ENCODE measurements at places on chromosomes 2 and 18.

DNA sequence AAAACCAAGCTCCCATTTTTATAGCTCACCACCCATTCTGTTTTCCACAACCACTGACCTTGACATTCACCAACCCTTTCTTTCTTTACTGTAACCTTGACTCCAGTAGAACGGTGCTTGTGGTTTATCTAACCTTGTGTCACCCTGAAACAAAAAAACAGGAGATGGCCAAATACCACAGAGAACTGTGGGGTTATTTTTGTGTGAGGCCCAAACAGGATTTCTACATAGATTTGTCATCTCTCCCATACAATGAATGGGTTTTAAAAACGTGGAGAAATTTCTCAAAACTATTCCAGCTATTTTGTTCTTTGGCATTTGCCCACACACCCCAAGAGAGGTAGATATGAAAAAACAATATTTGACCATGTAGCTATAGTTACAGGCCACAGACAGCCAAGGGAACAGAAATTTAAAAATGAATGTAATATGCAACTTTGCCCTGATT, 231.3 kb upstream of the TANK start:
- DNase-seq = no peak

DNA sequence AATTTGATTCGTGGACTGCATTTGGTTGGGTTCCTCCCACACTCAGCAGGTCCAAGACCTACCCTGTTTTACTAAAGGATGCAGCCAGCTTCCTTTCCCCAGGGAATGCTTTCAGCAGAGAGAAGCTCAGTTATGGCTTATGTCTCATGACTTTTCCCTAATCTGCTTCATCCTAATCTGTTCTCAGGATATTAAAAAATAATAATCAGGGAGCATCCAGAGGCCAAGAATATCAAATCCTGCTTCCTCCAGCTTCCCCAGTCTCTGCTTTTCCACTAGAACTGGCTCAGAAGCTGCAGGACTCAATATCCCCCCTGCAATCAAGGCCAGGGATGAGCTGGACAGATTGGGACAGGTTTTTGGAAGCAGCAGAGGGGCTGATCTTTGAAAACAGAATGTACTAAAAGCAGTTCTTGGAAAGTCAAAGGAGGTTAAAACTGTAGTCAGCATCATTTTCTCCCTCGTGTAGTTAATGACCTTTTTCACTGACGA, 326.9 kb upstream of the TNP1 start:
- DNase-seq = no peak

DNA sequence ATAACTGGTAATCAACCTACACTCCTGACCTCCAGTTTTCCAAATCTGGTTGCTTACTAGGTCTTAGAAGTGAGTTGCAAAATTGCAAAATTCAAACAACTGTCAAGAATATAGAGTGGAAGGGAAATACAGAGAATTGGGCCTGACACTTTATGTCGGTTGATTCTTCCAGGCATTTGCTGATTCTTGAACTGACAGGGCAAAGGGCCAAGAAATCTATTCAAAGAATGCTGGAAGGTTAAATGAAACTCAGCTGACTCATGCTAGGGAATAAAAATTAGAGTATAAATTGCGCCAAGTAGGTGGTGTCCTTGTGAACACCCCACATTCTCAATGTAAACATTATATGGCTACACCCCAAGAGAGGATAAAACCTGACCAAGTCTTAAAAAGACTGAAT, 21.5 kb upstream of the ZSCAN30 start:
- DNase-seq = no peak

DNA sequence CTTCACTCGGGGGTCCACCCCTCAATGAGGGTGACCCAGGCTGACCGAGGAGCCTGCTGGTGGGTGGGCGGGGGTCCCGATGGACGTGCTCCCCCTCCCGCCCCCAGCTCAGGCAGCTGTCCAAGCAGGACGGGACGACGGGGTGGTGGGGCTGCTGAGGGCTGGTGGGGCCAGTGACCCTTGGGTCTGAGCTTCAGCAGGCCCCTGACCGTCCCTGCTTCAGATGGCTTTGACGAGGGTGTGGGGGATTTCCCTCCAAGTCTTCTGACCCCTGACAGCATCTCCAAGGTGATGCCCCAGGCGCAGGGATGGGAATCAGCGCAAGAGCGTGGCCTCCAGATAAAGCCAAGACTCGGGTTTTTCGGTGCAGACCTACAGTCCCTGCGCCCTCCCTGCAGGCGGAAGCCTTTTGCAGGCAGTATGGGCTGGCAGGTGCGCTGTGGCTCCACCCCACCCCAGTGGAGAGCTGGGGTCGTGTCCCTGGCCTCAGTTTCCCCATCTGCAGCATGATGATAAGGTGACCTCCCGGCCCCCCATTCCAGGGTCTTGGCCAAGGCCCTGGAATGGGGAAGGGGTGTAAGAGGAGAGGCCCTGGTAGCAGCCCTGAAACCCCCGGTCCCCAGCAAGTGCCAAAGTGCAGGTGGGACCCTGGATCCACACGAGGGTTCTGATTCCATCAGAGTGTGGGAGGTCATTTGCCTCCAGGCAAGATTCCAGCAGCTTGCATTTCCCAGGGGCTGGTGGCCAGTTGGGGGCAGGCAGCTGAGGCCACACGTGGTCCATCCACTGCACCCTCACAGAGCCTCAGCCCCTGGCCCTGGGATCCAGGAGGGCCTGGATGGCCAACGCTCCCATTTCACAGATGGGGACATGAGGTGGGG, 8.7 kb downstream of the CROCC2 start:
- no peak for DNase-seq

GRCh38 chr2:116211719-116212118, 1602.8 kb upstream of the DDX18 start:
- no peak for DNase-seq

- peak; percentile 52 for DNase-seq
Measured at GRCh38 chr18:48975817-48976649, 25.3 kb upstream of the SMAD7 start.

DNA sequence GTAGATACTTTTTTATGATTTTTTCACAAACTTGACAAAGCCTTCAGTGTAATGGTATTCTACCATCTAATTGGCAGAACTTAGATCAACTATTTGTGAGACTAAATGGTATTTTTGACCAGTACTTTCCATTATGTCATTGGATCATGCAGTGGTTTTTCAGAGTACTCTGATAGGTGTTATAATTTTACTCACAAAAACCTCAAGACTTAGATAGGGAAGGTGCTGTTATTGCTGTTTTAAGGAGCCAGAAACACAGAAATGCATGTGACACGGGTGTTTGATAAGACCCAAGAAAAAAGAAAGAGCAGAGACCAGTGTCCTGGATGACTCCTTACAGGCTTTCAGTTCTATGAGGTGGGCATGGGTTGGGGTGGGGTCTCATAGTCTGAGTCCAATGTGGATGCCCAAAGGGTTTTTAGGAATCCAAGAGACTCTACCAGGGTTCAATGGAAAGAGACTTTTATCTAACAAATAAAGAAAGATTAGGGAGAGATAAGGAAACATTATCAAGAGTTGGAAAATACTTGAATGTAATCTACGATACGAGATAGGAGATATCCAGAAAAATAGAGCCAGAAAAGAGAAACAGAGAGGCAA, 31.3 kb downstream of the SP140 start:
- DNase-seq = no peak

DNA sequence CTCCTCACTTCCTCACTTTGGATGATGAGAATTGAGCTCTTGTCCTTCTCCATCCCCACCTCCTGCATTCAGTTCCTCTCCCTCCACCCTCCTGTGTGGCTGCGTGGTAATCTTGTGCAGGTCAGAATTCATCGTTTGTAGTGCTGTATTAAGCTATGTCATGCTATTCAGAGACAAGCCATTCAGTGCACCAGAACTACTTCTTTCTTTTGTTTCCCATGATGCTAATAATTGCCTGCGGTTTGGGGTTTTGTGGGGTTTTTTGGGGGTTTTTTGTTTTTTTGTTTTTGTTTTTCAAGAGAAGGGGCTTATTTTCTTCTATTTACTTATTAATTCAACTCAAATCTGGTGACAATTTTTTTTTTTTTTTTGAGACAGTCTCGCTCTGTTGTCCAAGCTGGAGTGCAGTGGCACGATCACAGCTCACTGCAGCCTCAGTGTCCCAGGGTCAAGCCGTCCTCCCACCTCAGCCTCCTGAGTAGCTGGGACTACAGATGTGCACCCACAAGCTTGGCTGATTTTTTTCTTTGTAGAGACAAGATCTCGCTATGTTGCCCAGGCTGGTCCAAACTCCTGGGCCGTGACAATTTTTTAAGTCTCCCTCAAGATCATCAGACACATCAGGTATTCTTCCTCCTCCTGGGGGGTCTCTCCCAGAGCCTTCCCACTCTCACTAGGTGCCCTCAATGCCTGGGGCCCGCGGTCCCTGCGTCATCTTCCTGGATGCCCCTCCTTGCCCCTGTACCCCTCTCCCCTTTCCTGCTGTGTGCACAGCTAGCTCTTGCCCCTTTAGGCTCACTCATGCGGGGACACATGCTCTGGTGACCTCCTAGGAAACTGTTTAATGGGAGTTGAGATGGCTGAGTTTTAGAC, 37.8 kb downstream of the MAL start:
- no peak for DNase-seq

GRCh38 chr2:45806563-45807358, 155.3 kb downstream of the PRKCE start:
- DNase-seq = no peak

DNA sequence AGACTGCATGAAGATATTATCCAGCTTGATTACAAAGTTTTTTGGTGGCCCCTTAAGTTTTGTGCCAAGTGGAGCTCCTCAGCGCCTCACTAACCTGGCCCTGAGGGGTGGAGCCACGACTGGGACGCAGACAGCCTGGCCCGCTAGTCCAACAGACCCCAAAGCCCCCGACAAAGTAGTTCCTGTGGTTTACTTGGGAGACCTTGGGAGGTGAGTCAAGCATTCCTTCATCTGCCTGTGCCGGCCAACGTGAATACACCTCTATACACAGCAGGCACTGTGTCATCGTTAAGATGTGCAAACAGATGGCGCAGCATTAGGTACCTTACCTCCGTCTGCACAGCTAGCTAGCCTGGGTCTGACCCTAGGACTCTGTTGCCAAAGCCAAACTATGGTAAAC, 55.0 kb upstream of the LAMA1 start:
- no peak for DNase-seq

DNA sequence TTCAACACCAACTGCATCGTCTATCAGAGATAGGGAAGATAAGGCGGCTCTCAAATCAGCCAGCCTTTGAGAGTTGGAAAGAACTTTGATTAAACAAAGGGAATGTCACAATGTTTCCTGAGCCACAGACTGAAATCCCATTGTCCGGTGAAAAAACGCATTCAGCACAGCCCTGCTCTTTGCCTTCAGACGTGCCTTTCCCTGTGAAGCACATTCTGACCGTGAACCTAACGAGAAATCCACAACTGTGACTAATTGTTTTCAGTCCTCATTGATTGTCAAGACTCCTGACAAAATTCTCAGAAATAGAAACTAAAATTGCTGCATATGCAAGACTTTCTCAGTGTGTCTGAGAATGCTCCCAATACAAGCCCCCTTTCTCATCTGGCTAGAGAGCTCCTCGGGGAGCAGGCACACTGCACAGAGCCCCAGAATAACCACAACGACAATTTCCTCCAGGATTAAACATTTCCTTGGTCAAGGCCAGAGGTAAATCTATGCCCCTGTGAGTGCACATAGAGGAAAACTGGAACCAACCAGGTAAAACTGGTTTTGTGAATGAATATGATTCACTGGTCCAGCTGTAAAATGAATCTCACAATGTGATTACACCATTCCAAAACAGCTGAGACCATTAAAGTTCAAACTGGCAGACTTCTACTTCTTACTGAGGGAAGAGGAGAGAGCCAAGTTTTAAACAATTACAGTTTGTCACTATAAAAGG, 561.9 kb upstream of the ID2 start:
- no peak for DNase-seq

DNA sequence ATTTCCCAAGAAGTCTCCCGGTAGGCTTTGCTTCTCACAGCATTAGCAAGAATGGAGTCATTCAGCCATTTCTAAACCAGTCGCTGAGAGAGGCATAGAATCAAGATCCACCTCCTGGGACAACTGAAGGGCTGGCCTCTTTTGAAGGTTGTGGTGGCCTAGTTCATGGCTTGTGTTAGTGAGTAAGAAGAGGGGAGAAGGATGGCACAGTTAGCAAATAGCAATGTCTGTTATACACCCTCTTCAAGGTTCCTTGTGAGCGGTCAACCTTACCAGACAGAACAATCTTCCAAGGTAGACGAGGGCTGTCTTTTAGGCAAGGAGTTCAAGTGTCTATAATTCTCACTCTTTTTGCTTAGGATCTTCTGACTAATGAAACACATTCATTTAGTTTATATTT, 35.4 kb upstream of the DNAH7 start:
- no peak for DNase-seq

DNA sequence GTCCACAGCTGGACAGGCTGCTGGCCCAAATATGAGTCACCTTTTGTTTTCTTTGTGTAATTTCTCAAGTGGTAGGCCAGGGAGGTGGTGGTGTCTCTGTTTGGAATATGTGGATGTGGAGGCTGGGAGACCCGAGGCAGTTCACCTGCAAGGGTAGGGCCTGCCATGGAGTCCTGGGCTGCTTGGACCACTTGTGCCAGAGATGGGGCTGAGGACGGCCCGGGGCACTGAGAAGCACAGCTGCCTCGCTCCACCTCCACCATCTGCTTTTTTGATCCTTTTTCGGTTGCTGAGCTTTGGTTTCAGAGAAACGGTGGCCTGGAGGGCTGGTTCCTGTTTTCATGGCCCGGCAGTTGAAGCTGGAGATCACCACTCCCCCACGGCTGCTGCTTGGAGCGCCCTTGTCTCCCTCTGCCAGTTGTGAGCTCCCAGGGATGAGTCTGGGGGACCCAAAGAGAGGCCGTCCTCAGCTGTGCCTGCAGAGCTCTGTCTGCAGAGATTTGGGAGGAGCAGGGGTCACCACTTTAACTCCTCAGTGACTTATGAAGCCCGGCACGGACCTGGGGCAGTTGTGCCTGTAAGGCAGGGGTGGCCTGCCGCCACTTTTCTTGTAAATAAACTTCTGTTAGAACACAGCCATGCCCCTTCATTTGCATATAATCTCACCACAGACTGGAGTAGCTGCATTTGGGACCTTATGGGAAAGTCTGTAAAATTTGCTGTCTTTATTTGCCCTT, 67.6 kb upstream of the MCFD2 start:
- DNase-seq = peak; percentile 83

- DNase-seq = no peak
Measured at GRCh38 chr2:235856151-235856854, 311.9 kb downstream of the GBX2 start.

GRCh38 chr18:77522051-77522675, 272.5 kb downstream of the GALR1 start:
- DNase-seq = no peak

- DNase-seq = no peak
Measured at GRCh38 chr18:76167845-76168621, 327.0 kb downstream of the ZNF516 start.

- DNase-seq = no peak
Measured at GRCh38 chr2:55155206-55155605, 76.9 kb downstream of the CLHC1 start.

DNA sequence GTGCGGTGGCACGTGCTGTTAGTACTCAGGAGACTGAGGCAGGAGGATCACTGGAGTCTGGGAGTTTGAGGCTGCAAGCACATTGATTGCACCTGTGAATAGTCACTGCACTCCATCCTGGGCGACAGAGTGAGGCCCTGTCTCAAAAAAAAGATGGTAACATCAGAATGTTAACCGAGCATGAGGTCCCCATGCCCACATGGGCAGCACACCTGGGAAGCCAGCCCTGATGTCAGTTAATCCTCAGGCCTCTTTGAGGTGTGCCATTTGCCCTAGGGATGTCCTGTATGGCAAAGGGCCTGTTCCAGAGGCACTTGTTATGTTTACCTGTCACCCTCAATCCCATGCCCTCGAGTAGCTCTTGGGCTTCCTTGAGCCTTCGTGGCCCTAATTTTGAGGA, 16.6 kb downstream of the RBFA start:
- DNase-seq = no peak

GRCh38 chr2:171939743-171940071, 17.4 kb downstream of the HAT1 start:
- peak; percentile 40 for DNase-seq

GRCh38 chr2:197297772-197298318, 12.7 kb downstream of the ANKRD44 start:
- no peak for DNase-seq

Data from suppressor macrophage (primary cell).